Activated T-helper 17 cell treated with anti-CD3 and anti-CD28 coated beads, Interleukin-2, amount 50 U/mL, for 72 hours (primary cell): ENCODE measurements at places on chromosomes 5 and 9.

- no peak for ATAC-seq
Measured at GRCh38 chr5:135007305-135007704, 26.7 kb downstream of the PITX1 start.

- no peak for ATAC-seq
Measured at GRCh38 chr9:83583151-83584014, 39.6 kb upstream of the IDNK start.

DNA sequence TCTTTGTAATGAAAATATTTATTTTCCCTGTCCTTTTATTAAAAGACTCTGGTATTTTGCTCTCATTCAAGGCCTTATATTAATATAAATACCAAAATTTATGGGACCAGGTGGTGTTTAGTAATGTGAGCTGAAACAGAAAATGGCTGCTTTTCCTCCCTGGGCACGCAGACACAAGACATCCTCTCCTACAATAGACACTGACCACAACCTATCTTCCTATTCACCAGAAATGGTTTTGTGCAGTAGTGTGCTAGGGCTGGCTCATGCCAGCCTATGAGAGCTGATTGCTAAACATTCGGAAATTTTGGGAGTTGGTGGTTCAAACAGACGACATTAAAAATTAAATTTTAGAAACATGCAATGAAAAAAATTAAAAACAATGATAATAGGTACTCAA, 338.2 kb downstream of the BNC2 start:
- ATAC-seq = no peak

- ATAC-seq = peak; percentile 61
Measured at GRCh38 chr5:139696894-139697658, 48.9 kb downstream of the CXXC5 start.

- no peak for ATAC-seq
Measured at GRCh38 chr9:133493428-133493827, 14.5 kb upstream of the SLC2A6 start.

GRCh38 chr5:52043137-52043536, 659.9 kb downstream of the ISL1 start:
- no peak for ATAC-seq
